ENCODE measurements at places on chromosomes 2 and 18.

DNA sequence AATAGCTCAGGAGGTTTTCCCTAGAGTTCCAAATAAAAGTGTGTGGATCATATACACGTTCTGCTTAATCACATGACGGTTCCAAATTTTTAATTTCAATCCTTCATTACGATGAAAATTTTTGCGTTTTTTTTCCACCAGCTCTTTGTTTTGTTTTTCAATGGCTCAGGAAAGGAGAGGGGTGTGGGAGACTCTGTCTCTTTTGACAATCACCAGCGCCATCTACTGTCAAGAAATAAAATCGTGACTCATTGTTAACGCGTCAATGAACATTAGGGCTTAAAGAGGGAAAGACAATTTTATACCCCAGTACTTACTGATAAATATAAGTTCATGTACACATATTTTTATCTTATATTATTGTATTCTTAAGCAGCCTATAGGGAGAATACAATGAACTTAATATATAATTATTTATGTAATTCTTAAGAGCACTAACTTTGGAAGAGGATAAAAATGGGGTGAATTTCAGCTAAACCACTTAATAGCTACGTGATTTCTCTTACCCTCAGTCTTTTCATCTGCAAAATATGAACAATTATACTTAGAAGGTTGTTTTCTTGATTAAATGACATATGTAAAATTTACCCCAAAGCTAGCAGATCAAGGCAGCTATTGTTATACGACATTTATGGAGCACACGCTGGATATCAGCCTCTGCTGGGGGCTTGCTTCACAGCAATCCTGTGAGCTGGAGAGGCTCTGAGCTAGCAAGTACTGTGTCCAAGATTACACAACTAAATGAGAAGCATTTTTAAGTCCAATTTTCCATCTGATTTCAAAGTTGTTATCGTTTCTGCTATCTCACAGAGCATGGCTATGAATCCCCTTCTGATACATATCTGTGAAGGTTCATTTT is 47.4 kb upstream of the RMDN2 start:
- DNase-seq: peak; percentile 62

- DNase-seq: no peak
These were observed 89.6 kb downstream of the COMMD1 start for GRCh38 chr2:61995065-61995464.

- no peak for DNase-seq
These were observed 48.0 kb downstream of the NAT8 start for GRCh38 chr2:73594251-73594650.

DNA sequence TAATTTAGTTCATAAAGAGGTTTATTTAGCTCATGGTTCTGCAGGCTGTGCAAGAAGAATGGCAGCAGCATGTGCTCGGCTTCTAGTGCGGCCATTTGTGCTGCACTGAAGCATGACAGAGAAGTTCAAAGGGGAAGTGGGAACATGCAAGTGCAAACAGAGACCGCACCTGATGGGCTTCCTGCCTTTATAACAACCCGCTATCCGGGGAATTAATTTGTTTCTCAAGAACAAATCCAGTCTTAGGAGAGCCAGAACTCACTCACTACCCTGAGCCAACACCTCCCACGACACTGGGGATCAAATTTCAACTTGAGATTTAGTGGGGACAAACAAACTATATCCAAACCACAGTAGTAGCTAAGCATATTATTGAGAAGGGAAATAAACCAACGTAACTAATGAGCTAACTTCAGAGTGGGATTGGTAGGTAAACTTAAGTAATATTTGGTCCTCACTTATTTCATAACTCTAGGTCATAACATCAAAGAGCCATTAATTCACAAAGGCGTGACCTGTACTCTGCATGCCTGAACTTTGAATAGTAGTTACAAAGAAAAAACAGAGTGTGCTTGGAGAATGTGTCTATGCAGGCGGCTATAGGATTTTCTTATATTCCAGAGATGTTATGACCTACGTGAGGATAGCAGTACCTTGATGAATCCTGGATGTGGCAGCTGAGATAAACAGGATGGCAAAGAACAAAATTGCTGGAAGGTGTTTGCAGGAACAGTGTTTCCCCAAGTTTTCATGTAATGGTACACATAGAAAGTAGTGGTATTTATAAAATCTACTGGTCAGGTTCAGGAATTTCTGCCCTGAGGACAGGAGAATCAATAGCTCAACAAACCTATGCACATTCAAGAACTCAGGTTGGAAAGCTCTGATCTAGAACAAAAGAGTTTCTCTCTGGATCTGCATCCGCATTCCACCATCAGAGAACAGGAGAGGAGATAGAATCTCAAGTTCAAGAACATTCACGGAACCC is 845.9 kb upstream of the ID2 start:
- no peak for DNase-seq

DNA sequence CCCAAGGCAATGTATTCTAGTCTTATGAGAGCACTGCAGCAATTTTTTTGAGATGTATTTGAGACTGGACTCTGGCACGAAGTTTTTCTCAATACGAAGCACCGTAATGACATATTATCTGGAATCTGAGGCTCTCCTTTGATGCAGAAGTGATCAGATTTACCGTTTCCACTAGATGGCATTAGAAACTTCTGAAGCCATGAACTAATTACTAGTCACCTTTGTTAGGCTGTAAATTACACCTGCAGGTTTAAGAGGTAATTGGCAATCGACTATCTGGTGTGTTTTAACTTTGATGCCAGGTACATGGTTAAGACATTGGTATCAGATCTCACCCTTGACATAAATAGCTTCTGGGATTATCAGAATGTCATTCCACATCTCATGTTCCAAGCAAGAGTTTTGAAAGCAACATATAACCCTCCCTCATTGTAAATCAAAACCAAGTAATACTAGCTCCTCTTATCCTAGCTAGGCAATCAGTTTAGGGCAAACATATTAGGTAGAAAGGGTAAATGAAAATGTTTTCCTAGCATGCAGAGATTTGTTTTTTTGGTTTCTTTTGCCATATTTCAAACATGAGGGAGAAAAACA is 254.6 kb upstream of the SPRED2 start:
- no peak for DNase-seq

DNA sequence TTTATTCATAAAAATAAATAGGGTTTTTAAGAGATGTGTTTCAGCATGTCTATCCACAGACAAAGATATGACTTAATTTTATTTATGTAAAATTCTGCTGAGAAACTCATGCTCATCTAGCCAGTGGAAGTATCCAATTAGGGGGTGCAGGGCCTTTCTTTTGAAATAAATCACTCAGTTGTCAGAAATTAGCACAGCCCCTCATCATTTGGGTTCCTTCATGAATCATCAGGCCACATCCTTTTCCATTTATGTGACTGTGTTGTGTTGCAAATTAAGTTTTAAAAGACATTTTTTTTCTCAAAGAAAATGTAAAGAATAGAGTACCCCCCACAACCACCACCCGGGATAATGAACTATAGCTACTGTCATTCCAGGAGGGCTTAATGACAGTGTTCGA is 185.8 kb downstream of the NRP2 start:
- DNase-seq: no peak

GRCh38 chr18:13312515-13312914 is 94.0 kb downstream of the LDLRAD4 start:
- no peak for DNase-seq

DNA sequence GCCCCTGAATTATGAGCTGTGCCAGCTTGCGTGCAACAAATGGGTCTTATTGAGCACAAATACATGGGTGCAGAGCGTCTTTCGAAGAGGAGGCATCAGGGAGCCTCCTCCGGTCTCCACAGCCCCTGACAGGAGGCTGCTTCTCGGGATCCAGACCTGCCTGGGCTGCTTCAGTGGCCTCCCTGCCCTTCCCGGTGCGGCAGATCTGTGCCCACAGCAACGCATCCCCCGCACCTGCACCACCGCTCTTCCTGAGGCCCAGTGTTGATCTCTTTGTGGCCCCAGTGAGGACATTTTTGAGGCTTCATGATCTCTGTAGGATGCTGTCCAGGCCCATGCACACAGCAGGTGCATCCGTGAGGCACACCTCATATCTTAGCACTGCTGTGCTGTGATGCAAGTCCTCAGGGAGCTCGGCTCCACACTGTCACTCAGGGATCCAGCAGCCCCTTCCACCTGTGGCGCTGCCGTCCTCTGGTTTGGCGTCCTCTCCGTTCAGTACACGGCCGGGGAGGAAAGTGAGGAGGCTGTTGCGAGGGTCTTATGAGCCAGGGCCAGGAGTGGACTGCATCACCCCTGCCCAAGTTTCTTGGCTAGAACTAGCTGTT is 17.4 kb downstream of the RTP5 start:
- no peak for DNase-seq

DNA sequence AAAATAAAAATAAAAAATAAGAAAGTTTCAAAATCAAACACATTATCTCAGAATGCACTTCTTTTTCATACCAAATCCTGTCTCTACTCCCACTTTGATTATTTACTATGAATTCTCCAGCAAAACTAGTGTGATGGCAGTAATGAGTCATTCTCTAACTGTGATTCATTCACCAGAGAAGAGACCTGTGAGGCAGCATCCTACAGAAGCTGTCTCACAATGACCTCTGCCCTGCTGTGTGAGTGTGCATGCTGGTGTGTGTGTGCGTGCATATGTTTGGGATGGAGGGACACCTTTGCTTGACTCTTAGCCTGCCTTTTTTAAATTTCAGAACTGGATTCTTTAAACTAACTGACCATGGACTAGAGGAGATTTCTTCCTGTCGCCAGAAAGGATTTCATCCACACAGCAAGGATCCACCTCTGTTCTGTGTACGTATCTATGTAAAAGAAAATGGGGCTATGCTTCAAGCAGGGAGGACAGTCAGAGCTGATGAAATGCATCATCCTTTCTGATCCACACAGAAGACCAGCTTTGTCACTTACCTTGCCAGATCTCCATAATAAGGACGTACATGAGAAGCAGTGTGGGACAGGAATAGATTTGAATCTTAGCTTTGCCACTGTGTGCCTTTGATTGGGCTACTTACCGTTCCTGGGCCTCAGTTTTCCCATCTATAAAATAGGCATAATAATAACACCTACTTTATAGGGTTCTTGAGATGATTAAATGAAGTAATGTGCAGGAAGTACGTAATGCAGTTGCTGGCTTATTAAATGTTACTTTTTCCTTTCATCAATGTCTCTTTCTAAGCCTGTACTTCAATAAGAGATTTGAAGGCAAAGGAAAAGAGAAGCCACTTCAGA is 31.2 kb downstream of the STAMBP start:
- peak; percentile 79 for DNase-seq

DNA sequence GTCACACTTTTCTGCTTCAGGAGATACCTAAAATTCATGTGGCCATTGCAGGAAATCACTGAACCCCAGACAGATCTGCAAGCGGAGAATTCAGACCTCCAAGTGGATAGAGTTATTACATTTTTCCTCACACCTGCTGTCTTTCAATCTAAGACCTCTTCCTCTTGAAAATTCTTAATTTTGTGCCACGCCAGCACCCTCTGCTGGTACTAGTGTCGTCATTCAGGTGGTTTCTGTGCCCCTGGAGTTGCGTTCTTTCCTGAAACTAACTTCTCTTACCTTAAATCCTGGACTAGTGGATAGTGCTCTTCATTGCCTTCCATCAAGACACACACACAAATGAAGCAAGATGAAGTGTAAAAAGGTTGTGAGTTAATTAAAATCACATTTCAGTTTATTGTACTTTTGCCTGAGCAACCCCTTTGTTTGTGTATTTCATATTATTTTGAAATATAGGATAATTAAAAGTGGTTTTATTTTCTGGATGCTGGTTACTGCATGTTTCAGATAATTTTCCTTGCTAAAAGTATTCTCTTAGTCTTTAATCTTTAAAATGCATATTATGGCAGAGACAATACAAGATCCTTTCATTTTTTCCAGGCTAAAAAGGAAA is 1.6 kb upstream of the DNER start:
- DNase-seq: no peak

DNA sequence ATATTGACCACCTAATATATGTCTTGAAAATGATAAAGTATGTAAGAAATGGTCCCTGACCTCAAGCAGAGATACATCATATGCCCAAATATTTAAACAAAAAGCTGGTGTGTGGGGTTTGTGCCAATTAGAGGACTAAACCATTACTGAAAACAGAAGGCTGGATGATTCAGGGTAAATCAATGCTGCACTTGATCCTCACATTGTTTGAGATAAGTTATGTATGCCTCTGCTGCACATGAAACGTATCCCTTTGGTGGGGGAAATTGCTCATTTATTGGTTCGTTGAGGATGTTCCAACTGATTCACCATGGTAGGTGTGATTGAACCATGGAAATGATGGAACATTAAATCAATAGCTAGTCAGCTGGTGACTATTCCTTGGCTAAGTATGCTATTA is 24.7 kb upstream of the DARS1 start:
- peak; percentile 32 for DNase-seq

DNA sequence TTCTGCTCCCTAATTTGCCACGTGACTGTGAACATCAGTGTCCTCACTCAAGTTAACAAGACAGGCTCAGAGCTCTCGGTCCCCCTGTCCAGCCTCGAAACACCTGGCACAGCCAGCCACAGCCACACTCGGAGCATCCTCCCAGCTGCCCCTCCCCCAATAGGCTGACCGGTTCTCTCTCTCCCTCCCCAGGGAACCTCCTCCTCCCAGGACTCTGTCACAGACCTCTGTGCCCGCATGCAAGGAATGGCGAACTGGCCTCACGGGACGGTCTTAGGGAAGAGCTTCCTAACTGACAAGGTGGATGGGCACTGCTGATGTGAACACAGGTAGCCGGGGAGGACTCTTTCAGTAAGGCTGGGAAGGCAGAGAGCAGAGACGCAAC is 18.8 kb downstream of the CYP26B1 start:
- DNase-seq: no peak

- DNase-seq: no peak
These were observed 37.3 kb downstream of the RHBDD1 start for GRCh38 chr2:226873051-226873620.

DNA sequence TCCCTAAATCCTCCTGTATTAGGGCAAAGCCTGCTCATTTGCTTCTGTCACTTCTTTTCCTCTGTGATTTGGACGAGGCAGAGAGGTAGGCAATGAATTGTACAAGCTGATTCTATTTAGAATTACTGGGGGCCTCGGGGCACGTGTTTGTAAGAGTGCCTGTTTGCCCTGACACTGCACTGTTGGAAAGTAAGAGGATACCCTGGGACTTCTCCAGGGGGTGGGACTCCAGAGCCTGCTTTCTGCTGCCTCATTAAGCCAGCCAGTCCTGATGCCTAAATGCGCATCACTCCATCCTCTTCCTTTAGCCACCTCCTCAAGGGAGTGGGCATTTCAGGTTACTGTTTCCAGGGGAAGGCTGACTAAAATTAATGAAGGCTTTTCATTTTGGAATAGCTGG is 134.3 kb downstream of the TDRD15 start:
- no peak for DNase-seq

DNA sequence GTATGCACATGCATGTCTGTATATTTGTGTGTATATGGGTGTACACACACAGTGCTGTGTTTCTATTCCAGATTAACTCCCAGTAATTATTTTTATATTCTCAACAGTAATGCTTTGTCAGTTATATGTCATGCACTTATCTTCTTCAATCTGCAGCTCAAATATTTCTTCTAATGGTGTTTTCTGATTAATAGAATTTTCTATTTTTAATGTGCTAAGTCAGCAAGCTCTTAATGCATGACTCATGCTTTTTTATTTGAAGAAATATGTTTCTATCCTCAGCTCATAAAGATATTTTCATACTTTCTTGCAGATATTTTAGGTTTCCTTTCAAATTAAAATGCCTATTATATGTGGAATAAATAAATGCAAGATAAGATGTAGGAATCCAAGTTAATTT is 59.7 kb upstream of the TMEM18 start:
- no peak for DNase-seq

GRCh38 chr2:149595056-149595963 is 7.7 kb upstream of the MMADHC start:
- no peak for DNase-seq

Measured in AG20443 (cell line).